Fibroblast of lung (primary cell): ENCODE measurements at places on chromosomes 7 and 10.
A peak's percentile ranks its signal among the peaks of the same experiment; 100 is the strongest.

GRCh38 chr10:107477266-107477665 is 312.8 kb upstream of the SORCS1 start:
- no peak for DNase-seq

GRCh38 chr10:94677691-94678090 is 5.8 kb upstream of the CYP2C18 start:
- DNase-seq: no peak

DNA sequence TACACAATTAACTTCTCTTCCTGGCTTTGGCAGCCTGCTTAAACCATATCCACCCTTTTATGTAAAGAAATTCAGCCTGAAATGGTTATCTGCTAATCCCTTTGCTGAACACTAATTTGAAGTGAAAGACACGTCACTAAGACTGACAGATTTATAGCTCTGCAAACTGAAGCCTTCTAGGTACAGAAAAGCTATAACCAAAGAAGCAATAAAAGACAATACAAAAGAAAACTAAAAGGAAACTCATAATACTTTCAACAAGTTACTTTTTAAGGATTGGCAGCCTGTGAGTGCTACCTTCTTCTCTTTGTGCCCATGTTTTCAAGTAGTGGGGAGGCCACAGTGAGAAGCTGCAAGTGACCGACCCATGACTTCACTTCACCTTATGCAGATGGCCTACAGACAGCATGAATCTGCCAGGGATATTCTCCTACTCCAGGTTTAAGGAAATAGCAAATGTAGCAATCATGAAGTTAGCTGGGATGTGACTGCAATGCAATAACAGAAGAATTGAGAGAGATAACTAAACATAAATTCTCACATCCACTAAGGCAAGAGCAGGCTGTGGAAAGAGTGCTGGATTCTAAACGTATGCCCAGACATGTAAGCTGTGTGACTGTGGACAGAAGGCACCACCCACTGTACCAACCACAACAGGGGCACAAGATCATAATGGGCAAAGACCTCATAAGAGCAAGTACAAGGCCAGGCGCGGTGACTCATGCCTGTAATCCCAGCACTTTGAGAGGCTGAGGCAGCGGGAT is 10.7 kb upstream of the SPOCK2 start:
- DNase-seq: no peak

GRCh38 chr10:104077247-104077646 is 8.4 kb downstream of the COL17A1 start:
- DNase-seq: no peak

DNA sequence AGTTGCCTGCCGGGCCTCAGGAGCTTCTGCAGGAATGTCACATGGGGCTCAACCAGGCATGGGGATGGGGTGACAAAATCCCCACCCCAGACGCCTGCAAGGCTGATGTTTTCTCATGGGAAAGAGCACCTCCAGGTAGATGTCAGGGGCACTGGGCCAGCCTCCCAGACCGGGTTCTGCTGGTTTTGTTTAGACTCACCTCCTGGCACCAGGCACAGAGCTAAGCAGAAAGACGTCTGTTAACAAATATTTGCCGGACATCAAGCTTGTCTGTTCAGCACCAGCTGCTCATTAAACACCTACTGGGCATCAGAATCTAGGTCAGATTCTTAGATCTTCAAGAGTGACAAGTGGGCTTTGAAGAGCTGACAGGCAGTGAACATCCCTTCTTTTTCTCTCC is 34.9 kb upstream of the TCERG1L start:
- no peak for DNase-seq

GRCh38 chr7:117470777-117471176 is 9.0 kb upstream of the CFTR start:
- no peak for DNase-seq

- no peak for DNase-seq
Measured at GRCh38 chr7:50216626-50217025, 87.9 kb upstream of the IKZF1 start.

DNA sequence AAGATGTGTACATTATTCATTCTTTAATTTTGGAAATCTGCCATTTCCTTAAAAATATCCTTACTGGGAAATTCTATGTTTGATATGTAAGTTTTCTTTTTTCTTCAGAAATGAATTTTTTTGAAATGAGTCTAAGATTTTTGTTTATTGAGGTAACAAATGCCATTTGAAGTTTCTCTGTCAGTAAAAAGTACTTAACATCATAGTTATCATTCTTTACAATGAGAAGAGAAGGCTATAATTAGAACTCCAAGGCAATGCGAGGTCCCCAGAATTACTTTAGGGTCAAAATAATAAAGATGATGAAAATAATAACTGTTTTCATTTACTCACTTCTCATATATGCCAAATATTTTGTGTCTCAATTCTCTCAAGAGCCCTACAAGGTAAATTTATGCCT is 37.0 kb upstream of the RHOBTB1 start:
- no peak for DNase-seq

DNA sequence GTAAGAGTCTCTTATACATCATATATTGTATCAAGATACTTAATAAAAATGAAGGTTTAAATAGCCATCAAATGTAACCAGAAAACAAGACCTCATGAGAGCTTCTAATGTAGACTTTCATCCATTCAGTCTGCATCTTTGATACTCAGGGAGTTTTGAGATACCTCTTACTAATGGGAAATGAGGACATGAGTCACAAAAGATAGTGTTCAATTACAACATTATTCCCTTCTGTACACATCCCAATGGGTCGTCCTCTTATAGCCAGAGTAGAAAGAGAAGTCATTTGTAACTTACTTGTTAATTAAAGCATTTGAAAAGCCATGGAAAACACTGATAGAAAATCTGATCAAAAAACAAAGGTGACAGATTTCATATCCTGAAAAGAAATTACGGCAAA is 19.4 kb downstream of the SHTN1 start:
- DNase-seq: peak; percentile 42

- DNase-seq: peak; percentile 51
Measured at GRCh38 chr10:23892296-23892695, 316.6 kb upstream of the KIAA1217 start.

DNA sequence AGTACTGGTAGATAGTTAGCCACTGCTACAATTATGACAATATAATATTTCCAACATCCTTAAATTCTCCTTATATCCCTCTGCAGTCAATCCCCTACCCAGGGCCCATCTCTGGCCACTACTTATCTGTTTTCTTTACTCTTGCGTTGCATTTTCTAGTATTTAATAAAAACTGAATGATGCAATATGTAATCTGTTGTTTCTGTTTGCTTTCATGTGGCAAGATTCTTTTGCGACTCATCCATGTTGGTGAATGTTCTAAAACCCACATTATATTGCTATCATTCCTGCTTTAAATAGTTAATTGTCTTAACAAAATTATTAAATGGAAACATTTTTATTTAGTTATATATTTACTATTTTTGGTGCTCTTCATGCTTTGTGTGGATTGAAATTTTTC is 338.5 kb downstream of the MDFIC start:
- DNase-seq: peak; percentile 58
